ENCODE measurements at places on chromosomes 11 and 22.

- no peak for DNase-seq
These were observed 4.0 kb upstream of the RCOR2 start for GRCh38 chr11:63920939-63921417.

GRCh38 chr11:43547430-43547831, 133.1 kb upstream of the HSD17B12 start:
- DNase-seq: no peak

DNA sequence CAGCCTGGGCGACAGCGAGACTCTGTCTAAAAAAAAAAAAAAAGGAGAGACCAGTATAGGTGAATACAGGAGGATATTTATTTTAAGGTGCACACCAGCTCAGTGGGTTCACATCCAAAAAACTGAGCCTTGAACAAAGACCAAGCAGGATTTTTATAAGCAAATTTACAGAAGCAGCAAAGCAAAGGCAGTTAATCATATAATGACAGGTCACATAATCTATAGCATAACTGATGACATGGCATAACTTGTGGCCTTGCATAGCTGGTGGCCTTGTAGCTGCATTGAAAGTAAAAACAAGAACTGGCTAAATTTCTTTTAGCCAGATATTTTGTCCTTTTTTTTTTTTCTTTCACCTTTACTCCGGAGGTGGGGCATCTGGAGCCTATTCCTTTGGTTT, 2.7 kb upstream of the PLAAT3 start:
- no peak for DNase-seq

DNA sequence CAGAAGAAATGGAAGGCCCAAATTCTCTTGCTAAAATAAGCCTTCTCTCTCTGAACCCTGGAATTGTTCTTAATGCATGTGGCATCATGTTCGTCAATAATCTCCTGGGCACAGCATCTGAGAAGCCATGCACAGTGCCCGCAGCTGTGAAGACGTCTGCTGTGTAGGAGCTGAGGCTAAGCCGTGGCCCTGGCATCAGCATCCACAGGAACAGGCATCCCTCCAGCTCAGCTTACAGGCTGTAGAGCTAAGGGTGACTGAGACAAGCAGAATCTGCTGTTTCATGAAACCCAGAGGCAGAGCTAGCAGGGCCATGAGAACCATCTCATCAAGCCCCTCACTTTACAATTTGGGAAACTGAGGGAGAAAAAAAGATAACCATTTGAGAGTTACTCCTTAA, 60.6 kb downstream of the SEZ6L start:
- DNase-seq: no peak

DNA sequence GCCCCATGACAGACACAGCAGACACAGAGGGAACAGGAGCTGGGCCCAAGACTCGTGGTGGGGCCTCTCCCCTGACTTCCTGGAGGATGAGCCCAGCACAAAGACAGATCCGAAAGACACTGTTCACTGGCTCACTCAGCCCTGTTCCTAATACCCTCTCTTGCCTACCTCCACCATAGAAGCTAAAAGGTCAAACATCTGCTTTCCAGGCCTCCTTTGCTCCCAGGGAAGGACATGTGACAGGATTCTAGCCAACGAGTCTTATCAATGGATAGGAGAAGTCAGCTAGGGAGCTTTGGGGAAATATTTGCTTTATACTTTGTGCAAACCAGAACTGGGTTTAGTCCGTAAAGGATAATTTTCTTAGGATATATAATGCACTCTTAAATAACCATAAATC, 8.4 kb upstream of the CLMP start:
- DNase-seq: no peak

DNA sequence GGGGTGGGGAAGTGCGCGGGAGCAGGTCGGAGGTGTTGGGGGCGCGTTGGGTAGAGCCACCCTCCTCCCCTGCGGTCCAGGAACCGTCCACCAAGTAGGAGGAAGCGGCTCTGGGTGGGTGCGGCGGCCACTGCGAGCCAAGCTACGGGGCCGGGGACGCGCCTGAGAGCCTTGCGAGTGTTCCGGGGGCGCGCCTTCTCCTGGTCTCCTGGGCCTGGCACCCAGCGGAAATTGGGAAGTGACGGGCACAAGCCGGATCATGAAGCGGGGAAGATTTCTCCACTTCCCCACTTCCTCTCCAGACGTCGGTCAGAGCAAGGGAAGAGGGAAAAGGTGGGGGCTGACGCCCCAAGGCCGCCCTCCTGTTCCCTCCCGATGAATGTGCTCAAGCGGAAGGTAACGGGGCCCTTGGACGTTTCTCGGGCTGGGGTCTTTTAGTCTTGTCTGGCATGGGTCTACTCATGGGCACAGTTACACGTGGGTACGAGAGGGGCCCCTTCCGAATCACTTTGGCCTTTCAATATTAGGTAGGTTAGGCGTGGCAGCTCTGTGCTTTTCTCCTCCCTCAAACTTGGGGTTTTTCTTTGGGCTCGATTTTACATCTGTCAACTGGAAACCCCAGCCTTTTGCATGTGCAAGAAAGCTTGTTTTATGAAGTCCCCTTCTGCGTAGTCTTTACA, 865 bp downstream of the RBM14 start:
- peak; percentile 56 for DNase-seq

DNA sequence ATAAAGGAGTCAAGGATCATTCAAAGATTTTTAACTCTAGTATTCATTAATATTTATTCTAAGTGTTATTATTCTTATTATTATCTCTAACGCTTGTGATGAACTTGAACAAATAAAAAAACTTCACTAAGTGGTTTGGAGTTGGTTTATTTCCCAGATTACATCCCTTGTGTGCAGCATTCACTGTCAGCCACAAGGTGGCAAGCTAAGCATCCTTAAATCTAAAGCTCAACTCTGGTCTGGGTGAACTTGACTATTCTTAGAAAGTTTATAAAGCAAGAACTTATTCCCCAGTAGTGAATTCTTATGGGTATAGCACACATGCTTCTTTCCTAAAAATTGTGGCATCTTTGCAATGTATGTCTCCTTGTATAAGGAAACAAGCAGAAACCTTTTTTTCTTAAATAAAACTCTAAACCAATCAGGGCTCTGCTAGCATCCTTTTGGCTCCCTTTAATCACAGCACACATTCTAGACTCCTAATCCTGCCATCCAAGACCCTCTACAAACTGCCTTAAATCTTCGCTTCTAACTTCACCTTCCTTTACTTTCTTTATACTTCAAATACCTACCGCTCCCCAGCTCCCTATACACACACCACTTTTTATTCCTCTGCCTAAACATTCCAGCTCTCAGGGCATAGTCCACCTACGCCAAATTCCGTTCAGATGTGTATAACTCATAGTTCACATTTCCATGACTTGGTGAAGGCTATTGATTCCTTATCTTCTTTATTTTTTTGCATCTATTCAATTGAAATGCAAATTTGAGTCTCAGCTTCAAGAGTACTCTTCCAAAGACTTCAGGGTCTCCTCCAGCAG, 1068.8 kb downstream of the DLG2 start:
- DNase-seq: peak; percentile 26

DNA sequence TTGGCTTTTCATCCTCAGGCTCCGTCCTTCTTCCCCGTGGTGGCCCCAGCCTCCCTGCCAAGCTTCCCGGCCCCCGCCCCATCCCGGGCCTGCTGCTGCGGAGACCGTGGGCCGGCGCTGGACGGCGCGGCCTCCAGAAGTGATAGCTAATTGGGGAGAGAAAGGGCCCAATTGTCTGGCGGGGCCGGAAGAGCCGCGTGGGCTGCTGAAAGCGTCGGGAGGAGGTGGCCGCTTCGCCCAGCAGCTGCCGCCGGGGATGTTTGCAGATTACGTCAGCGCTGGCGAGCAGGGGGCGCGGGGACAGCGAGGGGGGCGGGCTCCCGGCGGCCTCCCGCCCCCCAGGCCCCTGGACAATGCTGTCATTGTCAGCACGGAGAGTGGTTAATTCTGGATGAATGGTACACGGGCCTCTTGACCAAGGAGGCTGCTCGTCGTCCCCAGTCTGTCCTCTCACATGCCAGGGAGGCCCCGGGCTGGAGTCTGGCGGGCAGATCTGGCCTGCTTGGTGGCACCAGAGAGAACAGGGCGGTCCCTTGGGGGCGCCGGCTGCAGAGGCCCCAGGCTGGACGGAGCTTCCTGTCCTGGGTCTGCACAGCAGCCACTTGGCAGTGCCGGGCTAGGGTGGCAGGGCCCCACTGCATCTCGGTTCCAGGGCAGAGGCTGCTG, 1.6 kb downstream of the SMIM38 start:
- DNase-seq: peak; percentile 36

GRCh38 chr11:83836883-83837654, 550.9 kb upstream of the CCDC90B start:
- peak; percentile 24 for DNase-seq

DNA sequence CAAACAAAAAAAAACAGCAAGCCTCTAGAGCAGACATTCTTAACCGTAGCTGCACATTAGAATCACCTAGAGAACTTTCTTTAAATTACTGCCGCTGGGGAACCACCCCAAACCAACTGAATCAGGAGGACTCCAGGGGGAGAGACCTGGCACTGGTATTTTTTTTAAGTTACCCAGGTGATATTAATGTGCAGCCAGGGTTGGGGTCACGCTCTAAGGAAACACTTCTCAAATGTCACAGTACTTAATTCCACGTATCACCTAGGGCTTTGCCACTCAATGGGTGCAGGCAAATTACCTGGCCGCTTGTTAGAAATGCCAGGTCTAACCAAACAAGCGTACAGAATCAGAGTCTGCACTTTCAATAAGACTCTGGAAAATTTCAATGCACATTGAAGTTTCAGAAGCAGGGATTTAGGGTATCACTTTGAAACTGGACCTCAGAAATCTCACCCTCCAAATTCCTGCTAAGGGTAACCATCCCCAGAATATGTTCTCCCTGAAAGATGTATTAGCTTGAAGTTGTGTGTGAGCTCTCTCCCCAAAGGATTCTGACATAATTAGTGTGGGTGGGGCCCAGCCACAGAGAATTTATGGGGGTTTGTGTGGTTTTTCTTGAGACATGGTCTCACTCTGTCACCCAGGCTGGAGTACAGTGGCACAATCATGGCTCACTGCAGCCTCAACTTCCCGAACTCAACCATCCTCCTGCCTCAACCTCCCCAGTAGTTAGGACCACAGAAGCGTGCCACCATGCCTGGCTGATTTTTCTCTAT, 12.7 kb upstream of the ISX start:
- DNase-seq: no peak

GRCh38 chr11:100319691-100320090, 367.4 kb upstream of the ARHGAP42 start:
- DNase-seq: no peak

DNA sequence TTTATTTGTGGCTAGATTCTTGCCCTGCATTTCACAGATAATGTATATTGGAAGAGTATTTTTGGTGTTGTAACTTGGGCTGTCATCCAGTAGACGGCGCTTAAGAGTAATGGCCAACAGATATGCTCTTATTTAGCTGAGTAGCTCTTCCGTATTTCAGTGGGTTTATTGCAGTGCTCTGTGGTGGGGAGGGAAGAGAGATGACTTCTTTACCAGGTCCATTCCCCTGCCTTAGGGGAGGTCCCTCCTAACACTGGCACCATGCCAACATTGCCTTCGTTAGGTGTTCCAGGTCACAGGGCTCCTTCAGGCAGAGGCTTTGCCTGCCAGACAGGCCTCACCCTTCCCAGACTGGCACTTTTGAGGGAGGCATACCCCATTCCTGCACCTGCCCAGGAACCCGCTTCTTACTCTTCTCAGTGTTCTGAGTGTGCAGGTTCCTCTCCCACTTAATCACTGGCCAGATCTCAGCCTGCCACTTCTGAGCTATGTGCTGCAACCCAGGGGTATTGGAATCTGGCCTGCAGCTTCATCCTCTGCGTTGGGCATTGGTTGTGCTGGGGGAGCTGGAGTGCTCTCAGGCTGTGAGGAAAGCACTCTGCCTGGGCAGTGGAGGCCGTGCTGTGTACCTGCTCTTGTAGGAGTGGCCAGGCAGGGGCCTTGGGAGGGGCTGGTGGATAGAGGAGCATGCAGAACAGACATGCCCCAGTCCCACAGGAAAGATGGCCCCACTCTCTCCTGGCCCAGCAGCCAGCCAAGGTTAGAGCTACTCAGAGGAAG, 29.4 kb upstream of the SLN start:
- peak; percentile 8 for DNase-seq

DNA sequence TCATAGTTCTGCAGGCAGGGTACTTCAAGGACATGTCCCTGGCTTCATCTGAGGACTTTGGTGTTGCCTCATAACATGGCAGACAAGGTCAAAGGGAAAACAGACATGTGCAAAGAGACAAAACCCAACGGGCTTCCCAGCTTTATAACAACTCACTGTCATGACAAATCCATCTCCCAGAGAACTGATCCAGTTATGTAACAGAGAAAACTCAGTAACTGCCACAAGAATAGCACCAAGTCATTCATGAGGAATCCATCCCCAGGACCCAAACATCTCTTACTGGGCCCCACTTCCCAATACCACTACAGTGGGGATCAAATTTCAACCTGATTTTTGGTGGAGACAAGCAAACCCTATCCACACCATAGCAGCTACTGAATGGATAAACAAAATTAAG, 13.0 kb downstream of the OR52N4 start:
- no peak for DNase-seq

- DNase-seq: no peak
These were observed 24.9 kb downstream of the DDX6 start for GRCh38 chr11:118766035-118766434.

Measured in LHCN-M2 (cell line).